ENCODE measurements at places on chromosomes 5 and 9.

- DNase-seq = no peak
Observed at GRCh38 chr5:102223542-102224477, 72.3 kb downstream of the SLCO4C1 start.

- DNase-seq = no peak
Observed at GRCh38 chr5:101346906-101347305, 443.8 kb upstream of the ST8SIA4 start.

- no peak for DNase-seq
Observed at GRCh38 chr5:95907067-95907705, 54.5 kb downstream of the ELL2 start.

GRCh38 chr5:170434966-170435605, 45.9 kb upstream of the KCNMB1 start:
- DNase-seq = peak; percentile 25

- no peak for DNase-seq
Observed at GRCh38 chr5:87499478-87500410, 87.0 kb upstream of the CCNH start.

- no peak for DNase-seq
Observed at GRCh38 chr9:79639354-79639753, 67.6 kb downstream of the TLE4 start.

GRCh38 chr5:136458481-136458880, 93.1 kb upstream of the TRPC7 start:
- no peak for DNase-seq

DNA sequence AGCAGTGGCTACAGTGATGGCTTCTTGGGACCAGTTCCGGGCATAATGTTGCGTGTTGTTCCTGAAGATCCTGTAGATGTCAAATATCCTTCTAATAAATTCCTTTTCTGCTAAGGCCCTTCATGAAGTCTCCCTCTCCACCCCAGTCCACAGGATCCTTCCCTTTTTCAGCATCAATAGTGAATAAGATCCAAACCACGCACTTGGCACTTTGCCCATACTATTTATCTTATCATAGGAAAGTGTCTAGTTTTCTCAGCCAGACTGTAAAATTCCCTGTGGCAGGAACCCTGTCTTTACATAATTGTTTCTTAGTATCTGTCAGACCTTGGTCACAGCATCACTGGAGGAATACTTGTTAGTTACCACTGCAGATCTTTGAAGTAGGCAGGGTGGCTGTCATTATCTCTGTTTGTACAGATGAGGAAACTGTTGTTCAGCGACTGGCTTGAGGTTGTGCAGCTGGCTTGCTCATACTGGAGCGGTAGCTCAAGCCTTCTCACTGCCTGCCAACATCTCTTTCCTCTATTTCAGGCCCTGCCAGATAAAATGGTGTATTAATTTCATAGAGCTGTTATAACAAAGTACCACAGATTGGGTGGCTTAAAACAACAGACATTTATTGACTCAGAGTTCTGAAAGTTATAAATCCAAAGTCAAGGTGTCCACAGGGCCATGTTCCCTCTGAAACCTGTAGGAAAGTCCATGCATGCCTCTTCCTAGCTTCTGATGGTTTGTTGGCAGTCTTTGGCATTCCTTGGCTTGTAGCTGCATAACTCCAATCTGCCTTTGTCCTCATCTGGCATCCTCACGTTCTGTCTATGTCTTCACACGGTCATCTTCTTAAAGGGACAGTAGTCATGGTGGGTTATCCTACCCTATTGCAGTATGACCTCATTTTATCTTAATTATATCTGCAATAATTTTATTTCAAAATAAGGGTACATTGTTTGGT, 33.5 kb upstream of the APC start:
- no peak for DNase-seq

DNA sequence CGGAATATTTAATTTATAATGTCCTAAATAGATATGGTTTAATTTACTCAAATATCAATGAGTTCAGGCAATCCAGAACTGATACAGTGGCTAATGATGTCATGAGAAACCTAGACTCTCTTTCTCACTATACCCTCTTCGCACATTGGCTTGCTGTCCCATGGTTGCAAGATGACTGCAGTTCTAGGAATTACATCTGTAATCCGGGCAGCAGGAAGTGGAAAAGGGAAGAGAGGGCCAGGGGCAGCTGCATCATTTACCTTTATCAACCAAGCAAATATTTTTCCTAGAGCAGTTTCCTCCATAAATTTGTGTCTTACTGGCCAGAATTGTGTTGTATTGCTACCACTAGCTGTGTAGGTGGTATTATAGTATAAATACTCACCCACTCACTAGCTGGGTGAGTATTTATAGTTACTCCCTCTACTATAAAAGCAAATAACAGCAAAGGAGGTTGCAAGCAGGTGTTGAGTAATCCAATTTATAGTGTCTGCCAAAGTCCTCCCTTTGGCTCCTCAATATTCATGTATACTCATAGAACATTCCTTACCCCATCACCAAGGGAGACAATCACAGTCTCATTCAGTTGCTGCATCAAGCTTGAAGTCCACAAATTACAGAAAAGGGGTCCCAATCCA, 168.8 kb downstream of the DROSHA start:
- no peak for DNase-seq

GRCh38 chr5:171688696-171689495, 96.7 kb upstream of the SMIM23 start:
- DNase-seq = no peak

- DNase-seq = no peak
Observed at GRCh38 chr9:136493567-136493971, 10.7 kb upstream of the SEC16A start.

DNA sequence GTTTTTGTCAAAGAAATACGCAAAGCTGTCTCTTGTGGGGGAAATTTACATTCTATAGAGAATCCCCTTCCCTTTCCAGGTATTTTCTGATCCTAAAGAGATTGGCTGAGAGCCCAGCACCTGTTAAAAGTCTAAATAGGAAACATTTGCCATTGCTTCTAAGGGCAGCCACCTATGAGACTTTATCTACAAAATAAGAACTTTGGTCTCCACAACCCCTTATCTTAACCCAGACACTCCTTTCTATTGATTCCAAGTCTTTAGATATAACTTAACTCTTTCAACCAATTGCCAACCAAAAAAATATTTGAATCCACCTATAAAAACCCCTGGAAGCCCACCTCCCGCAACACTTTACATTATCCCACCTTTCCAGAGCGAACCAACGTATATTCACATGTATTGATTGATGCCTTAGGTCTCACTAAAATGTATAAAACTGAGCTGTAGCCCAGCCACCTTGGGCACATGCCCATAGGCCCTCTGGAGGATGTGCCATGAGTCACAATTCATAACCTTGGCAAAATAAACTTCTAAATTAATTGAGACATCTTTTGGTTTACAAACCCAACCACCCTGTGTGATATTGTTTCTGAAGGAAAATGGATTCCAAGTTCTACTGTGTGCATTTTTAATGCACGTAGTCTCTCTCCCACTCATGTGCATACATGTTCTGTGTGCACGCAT, 211.4 kb downstream of the GAS1 start:
- no peak for DNase-seq

GRCh38 chr9:38134611-38135237, 65.7 kb upstream of the SHB start:
- DNase-seq = no peak

DNA sequence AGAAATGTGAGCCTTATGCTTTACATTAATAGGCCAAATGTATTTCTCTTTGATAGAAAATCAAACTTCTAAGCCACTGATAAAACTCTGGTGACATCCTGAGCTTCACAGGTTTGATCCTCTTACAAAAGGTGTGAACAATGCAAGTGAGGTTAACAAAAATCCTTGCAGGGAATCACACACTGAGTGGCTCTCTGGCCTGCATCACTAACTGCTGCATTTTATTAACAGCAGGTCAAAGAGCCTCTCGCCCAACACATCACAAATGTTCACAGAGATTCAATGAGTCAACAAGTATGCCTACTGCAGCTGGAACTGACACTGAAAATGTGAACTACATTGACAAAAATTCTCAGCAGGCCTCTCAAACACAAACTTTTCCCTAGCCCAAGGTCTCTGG, 122.3 kb downstream of the SEMA5A start:
- DNase-seq = no peak

GRCh38 chr5:14431534-14431933, 150.1 kb upstream of the OTULINL start:
- DNase-seq = no peak

Measured in T-helper 17 cell (primary cell).